ENCODE measurements at places on chromosomes 5 and 9. TPM values are rescaled to one million over a fixed set of nuclear protein-coding genes. Genes with fewer than 3 reads are reported as not detected.

SLC36A3 gene
- not detected for total RNA-seq

- no peak for DNase-seq
These were observed 1641.8 kb upstream of the WWC1 start for GRCh38 chr5:166649676-166650075.

GRCh38 chr5:174419540-174420132 is 304.7 kb upstream of the MSX2 start:
- peak; percentile 69 for DNase-seq

GRCh38 chr9:88310310-88310980 is 77.8 kb upstream of the SPIN1 start:
- DNase-seq = no peak

- DNase-seq = no peak
These were observed 88.8 kb downstream of the NR3C1 start for GRCh38 chr5:143314659-143315058.

All from thoracic aorta (tissue), 2 donors.